Amniotic stem cell (primary cell): ENCODE measurements at places on chromosomes 11 and 22.

DNA sequence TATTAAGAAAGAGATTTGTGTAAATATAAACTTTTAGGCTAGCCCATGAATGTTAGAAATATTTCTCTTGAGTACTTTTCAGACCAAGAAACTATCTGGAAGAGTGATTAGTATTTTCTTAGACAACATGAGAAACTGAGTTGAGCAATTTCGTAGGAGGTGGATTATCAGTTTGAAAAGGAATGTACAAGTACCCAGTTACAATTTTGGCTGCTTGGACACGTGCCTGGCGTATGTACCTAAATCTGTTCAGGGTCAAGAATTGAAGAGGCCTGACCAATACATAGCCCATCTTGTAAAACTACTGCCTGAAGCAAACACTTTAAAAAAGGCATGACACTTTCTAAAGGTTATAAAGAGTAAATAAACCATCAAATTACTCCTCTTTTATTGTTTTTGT is 71.1 kb downstream of the CCDC73 start:
- DNase-seq: no peak

GRCh38 chr22:43698403-43698802 is 113.7 kb downstream of the EFCAB6 start:
- DNase-seq: no peak

DNA sequence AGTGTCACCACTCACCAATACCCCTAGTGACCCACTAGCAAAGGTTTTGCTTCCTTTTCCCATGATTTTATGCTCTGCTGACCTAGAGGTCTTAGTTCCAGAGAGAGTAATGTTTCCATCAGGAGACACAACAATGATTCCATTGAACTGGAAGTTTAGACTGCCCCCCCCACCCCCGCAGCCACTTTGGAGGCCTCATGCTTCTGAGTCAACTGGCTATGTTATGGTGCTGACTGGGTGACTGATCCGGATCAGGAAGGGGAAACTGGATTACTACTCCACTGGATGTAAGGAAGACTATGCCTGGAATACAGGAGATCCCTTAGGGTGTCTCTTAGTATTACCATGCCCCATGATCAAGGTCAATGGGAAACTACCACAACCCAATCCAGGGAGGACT is 633.6 kb downstream of the OPCML start:
- no peak for DNase-seq

DNA sequence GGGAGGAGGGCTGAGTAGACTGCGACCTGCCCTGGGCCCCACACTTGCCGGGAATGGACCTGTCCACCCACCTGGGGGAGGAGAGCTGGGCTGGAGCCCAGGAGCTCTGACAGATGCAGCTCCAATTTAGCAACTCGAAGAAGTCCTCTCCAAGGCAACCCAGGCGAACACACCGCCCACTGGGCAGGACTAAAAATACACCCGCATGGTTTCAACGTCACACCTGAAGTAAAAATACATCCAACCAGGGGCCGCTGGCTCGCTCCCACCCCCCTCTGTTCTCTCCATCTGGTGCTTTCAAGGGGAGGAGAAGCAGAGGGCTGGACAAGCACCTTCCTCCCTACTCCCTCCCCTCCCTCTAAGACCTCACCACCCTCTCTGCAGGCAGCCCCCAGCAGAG is 119.9 kb downstream of the FEZ1 start:
- no peak for DNase-seq

- DNase-seq: no peak
Measured at GRCh38 chr11:368414-369335, 624 bp upstream of the B4GALNT4 start.

DNA sequence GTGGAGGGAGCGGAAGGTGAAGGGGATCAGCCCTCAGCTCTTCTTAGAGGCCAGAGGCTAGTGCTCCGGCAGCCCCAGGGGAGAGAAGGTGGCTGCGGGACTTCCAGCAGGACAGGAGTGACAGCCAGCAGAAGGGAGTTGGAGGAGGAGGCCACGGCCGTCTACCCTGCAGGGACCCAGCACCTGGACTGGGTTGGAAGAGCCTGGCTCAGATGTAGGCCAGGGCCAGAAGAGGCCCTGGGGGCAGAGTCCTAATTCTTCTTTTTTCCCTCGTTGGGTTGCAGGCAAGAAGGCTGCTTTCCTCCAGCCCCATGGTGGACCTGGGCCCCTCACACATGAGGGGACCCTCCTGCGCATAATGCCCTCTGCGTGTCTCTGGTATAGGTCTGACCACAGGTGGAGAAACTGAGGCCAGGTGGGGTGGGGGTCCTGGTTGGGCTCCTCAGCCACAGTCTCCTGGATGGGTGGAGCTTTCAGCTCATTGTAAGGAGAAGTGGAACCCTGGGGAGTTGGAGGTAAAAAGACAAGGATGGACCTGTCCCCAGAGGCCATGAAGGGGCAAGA is 2.3 kb upstream of the MCAM start:
- no peak for DNase-seq

GRCh38 chr11:132099692-132100091 is 729.3 kb downstream of the NTM start:
- no peak for DNase-seq

- no peak for DNase-seq
Measured at GRCh38 chr11:90321018-90321417, 98.2 kb upstream of the CHORDC1 start.

GRCh38 chr22:25002241-25002985 is 49.9 kb downstream of the KIAA1671 start:
- DNase-seq: no peak

- no peak for DNase-seq
Measured at GRCh38 chr22:38699784-38700183, 959 bp downstream of the JOSD1 start.

GRCh38 chr11:19675397-19675796 is 37.2 kb upstream of the NAV2 start:
- DNase-seq: no peak

DNA sequence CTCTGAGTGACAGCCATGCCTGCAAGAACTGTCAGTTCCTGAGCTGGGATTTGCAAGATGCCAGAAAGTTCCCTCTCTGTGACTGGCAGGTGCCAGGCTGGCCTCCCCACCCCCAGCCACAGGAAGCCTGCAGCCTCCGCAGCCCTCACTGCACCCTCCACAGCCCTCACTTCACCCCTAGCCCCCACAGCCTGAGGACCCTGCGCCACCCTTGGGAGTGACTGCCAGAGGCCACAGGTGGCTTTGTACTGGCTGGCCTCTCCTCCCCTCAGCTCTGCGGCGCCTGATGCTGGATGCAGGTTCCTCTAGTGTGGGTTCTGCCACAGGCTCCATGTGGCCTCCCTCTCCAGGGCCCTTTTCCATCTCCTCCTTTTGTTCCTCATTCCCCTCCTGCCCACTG is 28.7 kb downstream of the MPPED1 start:
- DNase-seq: no peak
